ENCODE measurements at places on chromosomes 16 and 17. TPM values are rescaled to one million over a fixed set of nuclear protein-coding genes. Genes with fewer than 3 reads are reported as not detected.

- no peaks in the 10 kb centered on the region for H3K4me1 ChIP-seq
- DNase-seq, result peak; percentile 52
- H3K27ac ChIP-seq, result no peak overlapping the region
These were observed 21.9 kb upstream of the CDH5 start for GRCh38 chr16:66344533-66345145.

GRCh38 chr16:71542377-71542776 is 16.2 kb downstream of the CHST4 start:
- no peak overlapping the region for H3K4me3 ChIP-seq
- H3K27ac ChIP-seq, result no peak overlapping the region
- no peaks in the 10 kb centered on the region for H3K4me1 ChIP-seq
- DNase-seq, result peak; percentile 14
- no peaks in the 10 kb centered on the region for H3K27me3 ChIP-seq
- H3K36me3 ChIP-seq, result no peaks in the 10 kb centered on the region

GRCh38 chr16:77063676-77064016 is 127.3 kb upstream of the MON1B start:
- H3K27ac ChIP-seq, result no peak overlapping the region
- H3K27me3 ChIP-seq, result no peaks in the 10 kb centered on the region
- no peak overlapping the region for H3K4me3 ChIP-seq

The MYH2 gene
- not detected for total RNA-seq

The KRT15 gene
- total RNA-seq, result 2.8 TPM

DNA sequence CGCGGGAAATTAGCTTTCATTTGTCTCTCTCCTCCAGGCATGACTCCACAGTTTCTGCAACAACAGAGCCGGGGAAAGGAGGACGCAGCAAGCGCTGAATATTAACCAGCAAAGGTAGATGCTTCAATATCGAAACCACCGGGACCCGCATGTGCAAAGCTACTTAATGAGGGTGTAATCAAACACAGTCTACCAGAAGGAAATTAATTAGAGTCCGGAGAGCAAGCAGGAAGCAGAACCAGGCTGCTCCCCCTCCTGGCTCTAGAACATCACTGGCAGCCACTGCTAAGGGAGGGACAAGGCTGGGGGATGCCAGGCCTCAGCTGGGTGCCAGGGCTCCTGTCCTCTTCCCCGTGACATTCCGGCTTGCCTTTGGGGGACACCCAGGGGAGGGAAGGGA is 21.7 kb downstream of the LRRC75A start:
- peaks cover 20% of the 10 kb centered on the region for H3K4me1 ChIP-seq
- peak; percentile 33 for DNase-seq
- H3K4me3 ChIP-seq, result no peak overlapping the region
- H3K27me3 ChIP-seq, result no peaks in the 10 kb centered on the region
- H3K27ac ChIP-seq, result no peak overlapping the region
- no peaks in the 10 kb centered on the region for H3K36me3 ChIP-seq

- peaks cover 7% of the 10 kb centered on the region for H3K4me1 ChIP-seq
- DNase-seq, result no peak
- peaks cover 16% of the 10 kb centered on the region for H3K27me3 ChIP-seq
- no peaks in the 10 kb centered on the region for H3K36me3 ChIP-seq
- H3K4me3 ChIP-seq, result peak overlapping the region; percentile 9
These were observed 16.8 kb upstream of the ETV4 start for GRCh38 chr17:43562679-43563599.

The KRT9 gene
- not detected for total RNA-seq

The CDK10 gene
- total RNA-seq, result 84.0 TPM

- no peaks in the 10 kb centered on the region for H3K27me3 ChIP-seq
- H3K27ac ChIP-seq, result no peak overlapping the region
- no peaks in the 10 kb centered on the region for H3K36me3 ChIP-seq
- no peak overlapping the region for H3K4me3 ChIP-seq
These were observed 20.4 kb upstream of the CDH11 start for GRCh38 chr16:65142276-65142675.

DNA sequence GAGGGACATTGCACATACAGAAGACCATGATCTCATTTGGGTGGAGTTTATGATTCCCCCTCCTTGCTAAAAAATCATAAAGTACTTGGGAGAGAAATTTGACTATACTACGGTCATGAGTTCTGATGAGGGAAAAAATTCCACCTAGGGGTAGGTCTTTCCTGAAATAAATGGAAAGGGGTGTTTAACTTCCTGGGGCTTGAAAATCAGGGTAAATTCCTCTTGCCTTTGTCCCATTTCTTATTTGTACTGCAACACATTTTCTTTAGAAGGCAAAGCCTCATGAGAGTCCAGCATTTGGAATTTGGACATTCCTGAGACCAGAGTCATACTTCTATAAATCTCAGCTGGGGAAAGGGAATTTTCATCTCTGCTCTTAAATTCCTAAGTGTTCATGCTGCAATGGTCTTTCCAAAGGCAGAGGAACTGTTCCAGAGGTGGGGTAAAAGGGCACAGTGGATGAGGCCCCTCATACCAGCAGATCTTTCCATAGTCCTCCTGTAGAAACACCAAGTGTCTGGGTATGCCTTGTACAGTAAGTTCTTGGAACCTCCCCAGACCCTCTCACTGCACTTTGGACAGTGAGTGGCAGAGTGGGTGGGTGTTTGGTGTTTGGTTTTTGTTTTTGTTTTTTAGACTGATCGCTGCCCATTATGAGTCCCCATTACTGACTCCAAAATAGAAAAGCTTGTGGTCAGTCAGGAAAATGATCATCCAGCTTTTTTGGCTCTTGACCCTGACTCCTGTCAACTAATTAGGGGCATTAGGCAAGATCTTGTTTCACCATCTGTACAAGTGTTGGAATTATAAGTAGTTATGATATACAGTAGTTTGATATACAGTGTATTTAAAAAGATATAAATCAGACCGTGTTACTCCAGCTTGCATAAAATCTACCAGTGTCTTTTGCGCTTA is 6.0 kb downstream of the LYRM1 start:
- DNase-seq, result peak; percentile 71
- peaks cover 90% of the 10 kb centered on the region for H3K4me1 ChIP-seq
- no peak overlapping the region for H3K4me3 ChIP-seq
- no peaks in the 10 kb centered on the region for H3K36me3 ChIP-seq
- peak overlapping the region; percentile 100 for H3K27ac ChIP-seq

The TEX19 gene
- total RNA-seq, result not detected

The TGFB1I1 gene
- total RNA-seq, result 115 TPM

DNA sequence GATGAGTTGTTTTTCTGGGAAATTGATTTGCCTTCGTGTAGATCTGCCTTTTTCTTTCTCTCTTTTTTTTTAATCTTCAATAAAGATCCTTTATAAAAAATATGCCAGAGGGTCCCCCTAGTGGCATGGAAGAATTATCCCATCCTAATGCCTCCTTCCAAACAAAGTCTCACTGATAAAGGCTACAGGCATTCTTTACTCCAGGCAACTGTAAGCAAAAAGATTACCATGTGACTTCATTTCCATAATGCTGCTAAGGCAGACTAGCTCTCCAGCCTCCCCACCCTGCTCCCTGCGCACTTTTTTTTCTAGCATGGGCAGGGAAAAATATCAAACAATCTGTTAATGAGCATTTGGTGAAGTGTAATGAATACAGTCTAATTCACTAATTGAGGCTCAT is 220.2 kb upstream of the CDH8 start:
- H3K4me3 ChIP-seq, result no peak overlapping the region
- no peaks in the 10 kb centered on the region for H3K36me3 ChIP-seq
- H3K4me1 ChIP-seq, result no peaks in the 10 kb centered on the region

- no peak overlapping the region for H3K4me3 ChIP-seq
- no peaks in the 10 kb centered on the region for H3K27me3 ChIP-seq
- no peak for DNase-seq
These were observed 16.1 kb downstream of the KCNJ12 start for GRCh38 chr17:21392266-21392665.

The CTRB2 gene
- not detected for total RNA-seq

- H3K27ac ChIP-seq, result no peak overlapping the region
- H3K36me3 ChIP-seq, result no peaks in the 10 kb centered on the region
- peaks cover 2% of the 10 kb centered on the region for H3K27me3 ChIP-seq
These were observed 14.7 kb upstream of the STH start for GRCh38 chr17:45984368-45984767.

The MRM1 gene
- total RNA-seq, result 5.2 TPM

DNA sequence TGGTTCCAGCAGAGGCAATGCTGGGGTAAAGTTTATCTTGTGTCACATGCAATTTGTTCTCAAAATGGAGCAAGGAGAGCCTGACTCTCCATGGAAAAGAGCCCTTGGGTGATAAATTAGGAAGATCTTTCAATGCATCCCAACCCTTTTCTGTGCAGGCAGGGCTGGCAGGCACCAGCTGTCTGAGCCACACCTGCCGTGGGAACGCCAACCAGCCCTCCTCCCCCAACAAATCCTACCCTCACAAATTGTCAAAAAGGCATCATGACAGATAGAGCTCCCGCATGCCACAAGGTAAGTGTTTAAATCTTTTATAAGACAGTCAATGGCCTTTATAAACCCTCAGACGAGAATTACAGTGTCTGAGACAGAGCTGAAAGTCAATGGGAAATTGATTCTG is 418.5 kb upstream of the CDH5 start:
- no peaks in the 10 kb centered on the region for H3K27me3 ChIP-seq
- H3K27ac ChIP-seq, result no peak overlapping the region
- no peaks in the 10 kb centered on the region for H3K4me1 ChIP-seq
- H3K4me3 ChIP-seq, result no peak overlapping the region

DNA sequence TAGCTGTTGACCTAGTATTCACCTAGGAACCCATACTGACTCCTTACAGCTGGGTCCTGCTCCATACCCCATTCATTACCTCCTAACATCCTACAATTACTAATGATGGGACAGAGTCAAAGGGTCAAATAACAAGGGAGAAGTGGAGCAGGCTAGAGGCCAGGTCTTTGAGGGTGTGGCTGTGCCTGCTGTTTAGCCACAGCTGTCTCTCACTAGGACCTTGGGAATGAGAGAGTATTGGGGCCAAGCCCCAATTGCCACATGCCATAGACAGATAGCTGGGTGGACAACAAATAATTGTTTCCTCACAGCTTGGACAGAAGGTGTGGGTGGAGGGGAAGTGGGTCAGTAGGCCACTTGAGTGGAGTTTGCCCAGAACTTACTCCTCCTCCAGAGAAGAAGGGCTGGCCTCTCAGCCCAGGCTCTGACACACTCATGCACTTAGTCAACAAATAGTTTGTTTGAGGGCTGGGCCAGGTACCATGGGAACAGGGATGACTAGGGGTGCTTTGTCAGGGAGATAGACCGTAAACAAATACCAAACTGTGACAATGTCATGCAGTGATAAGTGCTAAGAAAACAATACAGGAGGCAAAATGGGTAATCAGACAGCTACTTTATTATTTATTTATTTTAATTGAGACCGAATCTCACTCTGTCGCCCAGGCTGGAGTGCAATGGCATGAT is 10.2 kb upstream of the CENPT start:
- H3K4me1 ChIP-seq, result peaks cover 9% of the 10 kb centered on the region
- peak; percentile 89 for DNase-seq
- H3K4me3 ChIP-seq, result no peak overlapping the region
- peak overlapping the region; percentile 77 for H3K27ac ChIP-seq
- H3K36me3 ChIP-seq, result peaks cover 20% of the 10 kb centered on the region
